Smooth muscle cell of the brain vasculature (primary cell): ENCODE measurements at places on chromosomes 4 and X.

DNA sequence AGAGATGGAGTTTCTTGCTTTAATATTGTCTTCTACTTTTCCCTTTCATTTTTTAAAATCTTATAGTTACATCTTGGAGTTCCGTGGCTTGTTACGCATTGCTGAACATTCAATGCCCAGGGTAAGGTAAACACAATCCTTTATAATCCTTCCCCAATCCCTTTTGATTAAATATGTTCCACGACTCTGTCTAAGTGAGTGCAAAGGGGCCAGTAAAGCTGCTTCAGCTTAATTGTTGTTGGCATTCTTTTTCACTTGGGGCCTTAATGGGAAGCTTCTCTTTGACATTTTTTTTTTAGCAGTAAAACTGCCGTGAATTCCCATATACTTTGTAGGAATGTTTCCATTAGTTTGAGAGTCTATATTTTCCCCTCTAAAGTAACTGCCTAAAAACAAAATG, 1028.1 kb downstream of the C4orf33 start:
- DNase-seq: no peak

DNA sequence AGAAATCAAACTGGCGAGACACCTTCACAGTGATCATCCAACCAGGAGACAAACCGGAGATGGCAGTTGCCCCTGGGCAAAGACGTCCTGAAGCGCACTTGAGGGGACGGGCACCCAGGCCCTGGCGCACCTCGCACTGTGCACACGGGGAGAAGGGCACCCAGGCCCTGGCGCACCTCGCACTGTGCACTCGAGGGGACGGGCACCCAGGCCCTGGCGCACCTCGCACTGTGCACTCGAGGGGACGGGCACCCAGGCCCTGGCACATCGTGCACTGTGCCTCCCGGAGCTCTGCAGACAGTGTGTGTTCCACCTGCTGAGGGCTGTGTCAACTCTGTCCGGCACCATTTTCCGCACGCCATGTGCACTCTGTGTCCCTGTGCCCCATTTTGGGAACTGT, 34.6 kb upstream of the CPLX1 start:
- DNase-seq: no peak

GRCh38 chr4:62226082-62226481, 1026.0 kb downstream of the ADGRL3 start:
- no peak for DNase-seq

- DNase-seq: no peak
Observed at GRCh38 chrX:3295731-3296130, 50.7 kb downstream of the MXRA5 start.
